ENCODE measurements at places on chromosomes 7 and 10.

DNA sequence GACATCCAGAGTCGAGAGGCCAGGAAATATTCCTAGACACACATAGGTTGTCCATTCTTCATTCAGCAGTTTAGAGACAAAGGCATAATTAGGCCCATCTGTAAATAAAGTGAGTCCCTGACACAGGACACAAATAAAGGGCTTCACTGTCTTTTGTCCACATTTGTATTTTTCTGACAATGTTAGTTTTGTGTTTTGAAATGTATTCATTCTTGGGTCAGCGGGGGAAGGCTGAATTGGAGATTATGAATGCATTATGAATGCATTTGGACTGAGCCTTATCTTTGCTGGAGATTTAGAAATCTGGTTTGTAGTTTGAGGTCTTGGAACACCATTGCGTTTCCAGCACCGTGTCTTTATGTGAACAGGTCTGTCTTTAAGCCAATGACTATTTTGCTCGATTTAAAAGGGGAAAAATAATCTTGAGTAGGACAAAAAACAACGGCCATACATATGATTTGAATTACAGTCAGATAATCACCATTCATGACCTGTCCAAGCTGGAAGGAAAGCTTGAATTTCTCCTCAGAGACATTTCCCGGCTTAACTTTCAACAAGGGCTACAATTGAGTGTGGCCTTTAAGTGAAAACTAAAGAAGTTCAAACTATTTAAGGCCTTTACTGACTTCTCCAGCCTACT is 334.8 kb downstream of the WDR11 start:
- no peak for DNase-seq

DNA sequence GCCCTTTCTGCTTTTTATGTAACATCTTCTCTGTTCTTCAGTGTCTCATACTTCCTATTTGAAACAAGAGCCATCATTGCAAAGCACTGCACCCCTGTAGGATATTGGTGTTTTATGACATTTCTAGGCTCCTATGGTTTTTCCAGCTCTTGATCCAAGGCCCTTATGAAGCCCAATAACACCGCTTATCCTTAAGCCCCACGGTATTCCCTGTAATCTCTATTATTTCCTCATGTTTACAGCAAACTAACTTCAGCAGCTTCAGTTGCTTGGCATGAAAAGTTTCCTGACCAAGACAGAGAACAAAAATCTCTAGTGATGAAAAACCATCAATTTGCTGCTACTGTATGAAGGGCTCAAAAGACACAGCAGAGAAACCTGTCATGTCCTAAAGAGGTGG is 34.1 kb upstream of the TES start:
- no peak for DNase-seq

DNA sequence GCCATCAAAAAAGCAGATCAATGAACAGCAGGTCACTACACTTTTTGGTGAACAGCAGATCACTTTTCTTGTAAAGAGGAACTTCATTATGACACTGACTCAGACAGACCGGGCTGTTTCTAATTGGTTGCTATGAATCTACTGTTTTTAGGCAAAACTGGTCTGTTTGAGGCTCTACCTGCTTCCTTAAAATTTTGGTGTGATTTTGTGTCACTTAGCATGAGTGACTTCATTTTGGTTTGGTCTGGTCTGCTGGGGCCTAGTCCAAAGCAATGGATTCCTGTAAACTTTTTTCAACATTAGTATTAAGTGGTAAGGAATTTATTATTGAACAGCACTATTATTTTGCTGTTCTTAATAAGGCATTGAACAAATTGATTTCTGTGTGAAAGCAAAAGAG is 41.8 kb upstream of the C10orf71 start:
- DNase-seq, result no peak

- DNase-seq, result no peak
Observed at GRCh38 chr10:13593535-13593934, 6.8 kb downstream of the PRPF18 start.

GRCh38 chr10:113576852-113577251 is 24.0 kb downstream of the HABP2 start:
- DNase-seq, result no peak

- DNase-seq, result peak; percentile 18
Observed at GRCh38 chr10:100364735-100365391, 17.8 kb downstream of the SCD start.

DNA sequence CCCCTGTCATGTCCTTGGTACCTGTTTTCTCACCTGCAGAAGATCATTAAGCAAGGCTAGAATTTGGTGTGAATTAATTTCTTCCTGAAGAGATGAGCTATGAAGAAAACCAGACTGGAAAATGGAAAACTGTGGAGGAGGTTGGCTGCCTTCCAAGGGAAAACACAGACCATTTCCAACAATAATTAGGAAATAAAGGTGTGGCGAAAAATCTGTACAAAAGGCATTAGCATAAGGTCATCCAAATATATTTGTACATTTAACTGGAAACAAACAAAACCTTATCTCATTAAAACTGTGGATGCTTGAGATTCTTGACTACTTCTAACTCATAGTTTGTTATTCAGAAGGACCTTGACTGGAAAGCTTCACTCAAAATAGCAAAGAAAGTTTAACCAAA is 1.7 kb downstream of the STN1 start:
- no peak for DNase-seq

DNA sequence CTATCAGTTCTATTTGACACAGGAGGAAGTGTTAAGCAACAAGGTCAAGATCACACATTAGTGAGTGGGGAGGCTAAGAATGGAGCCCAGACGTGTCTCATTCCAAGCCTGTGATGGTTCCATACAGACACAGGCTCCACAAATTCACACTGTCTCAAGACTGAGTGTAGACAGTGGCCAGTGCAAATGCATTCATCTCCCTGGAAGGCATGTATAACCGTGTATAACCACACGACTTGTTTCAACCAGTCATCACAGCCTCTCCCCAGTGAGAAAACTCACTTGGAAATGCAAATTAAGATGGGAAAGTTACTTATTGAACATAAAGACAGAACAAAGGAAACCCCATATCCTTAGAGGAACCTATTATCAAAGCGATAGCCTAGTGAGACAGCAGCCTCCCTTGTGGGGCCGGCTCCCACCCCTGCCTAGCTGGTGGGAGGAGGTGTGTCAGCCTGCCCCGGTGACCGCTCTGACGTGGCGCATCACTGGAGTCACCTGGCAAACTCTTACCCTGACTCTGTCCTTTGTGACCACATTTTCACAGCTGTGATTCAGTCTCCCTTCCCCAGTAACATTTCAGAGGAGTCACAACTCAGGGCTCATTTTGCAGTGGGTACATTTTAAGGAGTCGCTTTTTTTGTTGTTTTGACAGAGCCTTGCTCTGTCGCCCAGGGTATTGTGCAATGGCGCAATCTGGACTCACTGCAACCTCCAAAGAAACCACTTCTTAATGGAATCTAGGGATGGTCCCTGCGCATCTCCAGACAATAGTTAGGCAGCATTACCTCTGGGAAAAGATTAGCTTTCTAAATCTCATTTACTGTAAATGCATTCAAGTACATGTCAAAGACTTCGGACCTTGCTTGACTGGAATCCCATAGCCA is 126.6 kb upstream of the PARD3 start:
- no peak for DNase-seq

DNA sequence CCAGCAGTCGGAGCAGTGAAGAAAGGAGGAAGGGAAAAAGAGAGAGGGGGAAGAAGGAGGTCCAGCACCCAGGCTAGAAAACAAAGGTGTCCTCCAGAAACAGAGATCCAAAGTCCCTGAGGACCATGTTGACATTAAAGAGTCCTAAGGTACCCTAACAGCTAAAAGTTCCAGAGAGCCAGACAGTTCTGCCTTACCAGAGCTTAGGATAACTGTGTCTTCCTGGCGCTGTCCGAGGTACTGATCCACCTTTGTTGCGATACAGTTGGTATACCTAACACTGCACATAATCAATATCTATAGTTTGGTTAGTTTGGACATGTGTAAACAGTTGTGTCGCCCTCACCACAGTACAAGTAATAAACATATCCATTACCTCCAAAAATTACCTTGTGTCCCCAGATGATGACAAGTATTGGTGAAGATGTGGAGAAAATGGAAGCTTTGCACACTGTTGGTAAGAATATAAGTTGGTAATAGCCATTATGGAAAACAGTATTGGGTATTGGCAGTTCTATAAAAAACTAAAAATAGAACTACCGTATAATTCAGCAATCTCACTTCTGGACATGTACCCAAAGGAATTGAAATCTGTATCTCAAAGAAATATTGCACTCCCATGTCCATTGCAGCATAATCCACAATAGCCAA is 59.8 kb downstream of the GRID1 start:
- DNase-seq, result no peak

DNA sequence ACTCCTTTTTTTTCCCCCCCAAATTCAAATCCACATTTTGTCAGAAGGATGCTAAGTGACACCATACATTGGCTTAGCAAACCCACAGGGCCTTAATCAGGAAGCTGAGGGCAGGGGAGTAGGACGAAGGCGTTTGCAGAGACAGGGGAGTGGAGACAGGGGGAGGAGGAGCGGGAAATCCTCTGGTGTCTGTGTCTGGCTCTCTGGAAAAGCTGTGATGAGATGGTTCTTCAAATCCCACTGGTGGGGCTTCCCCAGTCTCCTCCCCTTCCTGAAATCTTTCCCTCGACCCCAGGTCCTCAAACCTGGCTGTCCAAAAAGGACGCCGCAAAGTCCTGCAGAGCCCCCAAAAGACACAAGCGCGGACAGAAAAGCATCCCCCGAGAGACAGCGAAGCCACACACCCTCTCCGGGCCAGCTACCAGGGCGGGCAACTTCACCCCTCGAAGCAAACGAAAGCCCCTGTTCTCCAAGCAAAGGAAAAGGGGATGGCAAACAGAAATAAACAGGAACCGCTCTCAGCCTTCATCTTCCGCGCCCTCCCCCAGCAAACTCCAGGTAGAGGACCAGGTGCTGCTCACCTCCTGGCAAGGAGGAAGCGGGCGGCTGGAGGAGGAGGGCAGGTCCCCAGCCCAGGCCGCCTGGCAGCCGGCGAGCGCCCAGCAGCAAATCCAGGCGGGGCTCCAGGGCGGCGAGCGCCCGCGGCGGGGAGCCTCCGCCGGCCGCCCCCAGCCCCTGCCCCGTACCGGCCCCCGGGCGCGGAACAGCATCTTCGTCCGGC is 520 bp downstream of the ELAPOR2 start:
- DNase-seq, result peak; percentile 83

DNA sequence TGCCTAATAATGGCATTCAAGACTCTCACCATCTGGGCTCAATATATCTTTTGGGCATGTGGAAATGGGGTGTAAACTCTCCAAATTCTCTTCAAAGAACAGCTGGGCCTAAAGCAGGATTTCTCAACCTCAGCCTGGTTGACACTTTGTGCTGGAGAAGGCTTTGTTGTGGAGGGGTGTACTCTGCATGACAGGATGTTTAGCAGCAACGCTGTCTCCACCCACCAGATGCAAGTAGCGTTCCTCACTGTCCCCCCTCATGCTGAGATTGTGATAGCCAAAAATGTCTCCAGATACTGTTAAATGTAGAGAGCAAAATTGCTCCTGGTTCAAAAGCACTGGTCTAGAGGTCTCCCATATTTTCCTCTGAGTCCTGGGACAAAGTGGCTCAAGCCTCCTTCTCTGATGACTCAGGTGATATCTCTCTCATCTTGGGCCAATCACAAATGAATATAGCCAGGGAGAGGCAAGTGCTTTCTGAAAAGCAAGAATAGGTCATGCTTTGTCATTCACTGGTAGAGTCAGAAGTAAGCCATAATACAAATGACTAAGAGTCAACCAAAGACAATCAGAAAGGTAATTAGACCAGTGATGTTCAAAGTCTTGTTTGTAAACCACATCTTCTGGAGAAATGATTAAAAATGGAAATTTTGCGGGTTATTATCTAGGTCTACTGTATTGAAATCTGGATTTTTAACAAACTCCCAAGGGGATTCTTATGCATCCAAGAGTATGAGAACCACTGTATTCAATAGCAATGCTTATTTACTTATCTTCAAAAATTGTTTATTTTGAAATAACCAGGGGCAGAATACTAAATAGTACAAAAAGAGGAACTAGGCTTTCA is 330.8 kb downstream of the PTEN start:
- DNase-seq, result no peak

- DNase-seq, result no peak
Observed at GRCh38 chr7:15557186-15557585, 4.6 kb downstream of the AGMO start.

DNA sequence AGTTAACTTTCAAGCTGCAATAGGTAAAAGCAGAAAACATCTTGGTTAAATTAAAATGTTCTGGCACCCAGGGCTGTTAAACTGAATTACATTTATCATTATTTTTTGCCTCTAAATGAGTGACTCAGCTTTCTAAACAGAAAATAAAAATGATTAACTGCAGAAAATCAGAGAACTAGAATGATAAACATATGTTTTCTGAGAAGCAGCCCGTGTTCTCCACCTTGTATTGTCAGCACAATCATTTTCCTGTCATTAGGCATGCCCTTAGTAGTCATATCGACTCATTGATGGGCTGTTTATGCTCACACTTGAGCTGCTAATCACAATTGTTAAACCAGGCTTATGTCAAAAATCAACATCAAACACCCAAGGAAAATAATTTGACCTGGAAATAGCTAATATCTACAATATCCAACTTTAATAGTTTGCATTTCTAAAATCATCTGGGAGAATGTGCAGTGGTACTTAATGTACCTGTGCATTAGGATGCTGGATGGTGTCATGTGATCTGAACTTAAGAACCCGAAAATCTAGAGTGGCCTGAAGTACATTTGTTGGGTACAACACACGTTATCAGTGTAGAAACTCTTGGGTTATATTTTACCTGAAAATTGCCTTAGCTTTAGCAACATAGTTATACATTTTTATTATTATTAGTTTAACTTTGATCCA is 2.3 kb downstream of the MDFIC start:
- peak; percentile 6 for DNase-seq

DNA sequence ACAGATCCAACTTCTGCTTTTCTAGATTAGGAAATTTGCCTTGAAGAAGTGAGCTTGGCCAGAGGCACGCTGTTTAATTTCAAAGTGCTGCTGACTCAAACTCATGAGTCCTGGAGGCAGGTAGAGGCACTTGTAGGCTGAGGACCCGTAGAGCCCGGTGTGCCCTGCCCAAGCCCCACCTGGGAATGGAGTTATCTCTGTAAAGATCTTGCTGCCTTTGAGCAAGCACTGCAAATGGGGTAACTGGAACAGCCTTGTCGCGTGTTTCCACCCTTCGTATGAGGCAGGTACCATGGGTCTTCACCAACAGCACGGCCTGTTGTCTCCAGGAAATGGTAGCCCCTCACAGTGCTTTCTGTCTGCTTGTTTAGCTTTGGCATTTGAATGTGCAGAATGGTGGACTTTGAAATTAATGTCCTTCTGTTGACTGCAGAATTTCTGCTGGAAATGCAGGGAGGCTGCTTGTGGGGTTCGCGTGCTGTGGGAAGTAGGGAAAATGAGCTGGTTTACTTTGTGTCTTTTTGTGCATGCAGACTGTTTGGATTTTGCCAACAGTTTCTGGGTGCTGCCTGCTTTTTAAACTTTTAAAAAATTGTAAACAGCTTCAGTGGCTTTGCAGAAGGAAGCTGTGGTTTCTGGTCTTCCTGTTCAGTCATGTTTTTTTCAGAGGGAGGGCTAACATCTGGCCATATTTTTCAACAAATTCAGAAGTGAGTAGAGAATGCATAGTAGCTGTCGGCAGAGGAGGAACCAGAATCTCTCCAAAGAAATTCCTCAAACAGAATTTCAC is 27.2 kb downstream of the CCM2 start:
- no peak for DNase-seq
